ENCODE measurements at places on chromosomes 3 and 15. TPM values are rescaled to one million over a fixed set of nuclear protein-coding genes. Genes with fewer than 3 reads are reported as not detected.

- no peaks in the 10 kb centered on the region for H3K27me3 ChIP-seq
- H3K4me1 ChIP-seq, result no peaks in the 10 kb centered on the region
- H3K27ac ChIP-seq, result no peak overlapping the region
- no peak for DNase-seq
- no peaks in the 10 kb centered on the region for H3K36me3 ChIP-seq
Observed at GRCh38 chr15:80970658-80971057, 19.0 kb downstream of the MESD start.

GRCh38 chr15:56996746-56997470, 78.5 kb downstream of the TCF12 start:
- H3K27ac ChIP-seq, result no peak overlapping the region
- no peak for DNase-seq
- no peaks in the 10 kb centered on the region for H3K36me3 ChIP-seq
- no peak overlapping the region for H3K4me3 ChIP-seq

GRCh38 chr3:38107911-38108648, 28.8 kb downstream of the ACAA1 start:
- no peaks in the 10 kb centered on the region for H3K4me1 ChIP-seq
- DNase-seq, result no peak
- H3K27ac ChIP-seq, result no peak overlapping the region
- H3K36me3 ChIP-seq, result no peaks in the 10 kb centered on the region
- H3K4me3 ChIP-seq, result no peak overlapping the region

DNA sequence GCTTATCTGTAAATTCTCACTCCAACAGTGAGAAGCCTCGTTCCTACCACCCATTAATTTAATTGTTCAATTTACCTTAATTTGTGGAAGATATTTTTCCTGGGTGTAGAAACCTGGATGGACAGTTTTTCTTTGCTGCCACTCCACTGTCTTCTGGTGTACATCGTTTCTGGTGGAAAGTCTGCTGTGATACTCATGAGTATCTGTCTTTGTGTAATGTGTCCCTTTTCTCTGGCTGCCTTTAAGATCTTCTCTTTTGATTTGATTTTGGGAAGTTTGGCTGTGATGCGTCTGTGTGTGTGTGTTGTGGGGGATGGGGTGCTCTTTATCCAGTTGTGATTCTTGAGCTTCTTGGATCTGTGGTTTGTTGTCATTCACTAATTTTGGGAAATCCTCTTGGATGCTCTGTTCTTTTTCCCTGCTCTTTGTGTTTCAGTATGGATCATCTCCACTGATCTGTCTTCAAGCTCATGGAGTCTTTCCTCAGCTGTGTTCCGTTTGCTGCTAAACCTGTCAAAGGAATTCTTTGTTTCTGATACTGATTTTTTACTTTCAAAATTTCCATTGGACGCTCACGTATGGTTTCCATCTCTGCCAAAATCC, 42.2 kb upstream of the NR2C2 start:
- H3K27me3 ChIP-seq, result no peaks in the 10 kb centered on the region
- H3K4me3 ChIP-seq, result no peak overlapping the region
- H3K27ac ChIP-seq, result no peak overlapping the region
- H3K4me1 ChIP-seq, result no peaks in the 10 kb centered on the region
- no peak for DNase-seq

GRCh38 chr15:39359771-39360170, 221.1 kb upstream of the THBS1 start:
- no peaks in the 10 kb centered on the region for H3K4me1 ChIP-seq
- H3K27me3 ChIP-seq, result no peaks in the 10 kb centered on the region
- H3K36me3 ChIP-seq, result no peaks in the 10 kb centered on the region
- no peak overlapping the region for H3K4me3 ChIP-seq
- H3K27ac ChIP-seq, result no peak overlapping the region

Gene LIPH
- total RNA-seq, result 19.9 TPM

Gene SERPINI1
- 8.0 TPM for total RNA-seq

Data from Panc1 (cell line).